ENCODE measurements at places on chromosomes 7 and 10. TPM values are rescaled to one million over a fixed set of nuclear protein-coding genes. Genes with fewer than 3 reads are reported as not detected.

ACHE gene
- polyA plus RNA-seq: 29.8 TPM

SPDYE2B gene
- 1.3 TPM for polyA plus RNA-seq

PIK3CG gene
- 3.3 TPM for polyA plus RNA-seq

CRYGN gene
- 0.09 TPM for polyA plus RNA-seq

DNA sequence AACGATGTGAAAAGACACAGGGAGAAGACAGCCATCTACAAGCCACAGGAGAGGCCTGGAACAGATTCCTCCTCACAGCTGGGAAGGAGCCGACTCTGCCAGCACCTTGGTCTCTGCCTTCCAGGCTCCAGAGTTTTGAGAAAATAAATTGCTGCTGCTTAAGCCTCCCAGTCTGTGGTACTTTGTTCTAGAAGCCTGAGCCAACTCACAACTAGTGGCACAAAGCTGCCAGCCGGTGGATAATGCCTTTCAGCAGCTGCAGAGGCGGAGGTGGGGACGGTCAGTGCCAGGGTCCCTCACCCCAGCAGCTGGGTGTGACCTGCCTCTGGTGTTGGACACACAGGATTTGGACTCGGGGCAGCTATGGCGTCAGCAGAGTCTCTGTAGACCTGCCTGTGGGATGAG is 255.4 kb upstream of the PITRM1 start:
- peak; percentile 68 for DNase-seq

GRCh38 chr10:83666762-83667161 is 472.5 kb upstream of the GHITM start:
- no peak for DNase-seq

- DNase-seq: no peak
Observed at GRCh38 chr10:103915796-103916195, 2.2 kb downstream of the STN1 start.
